ENCODE measurements at places on chromosomes 13 and 19.

GRCh38 chr13:21078501-21078900 lies 17.1 kb upstream of the LATS2 start:
- DNase-seq = no peak

GRCh38 chr19:31268751-31269383 lies 80.4 kb downstream of the TSHZ3 start:
- DNase-seq = no peak

DNA sequence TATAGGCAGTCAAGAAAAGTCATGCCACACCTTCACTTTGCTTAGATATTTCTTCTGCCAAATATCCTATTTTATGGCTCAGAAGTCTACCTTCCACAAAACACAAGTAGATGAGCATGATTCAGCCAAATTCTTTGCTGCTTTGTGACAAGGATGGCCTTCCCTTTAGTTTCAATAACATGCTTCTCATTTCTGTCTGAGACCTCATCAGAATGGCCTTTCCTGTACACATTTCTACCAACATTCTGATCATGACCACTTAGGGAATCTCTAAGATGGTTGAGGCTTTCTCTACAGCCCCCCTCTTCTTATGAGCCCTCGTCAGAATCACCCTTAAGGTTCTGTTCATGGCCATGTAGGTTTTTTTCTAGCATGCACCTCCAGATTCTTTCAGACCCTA lies 96.2 kb downstream of the COL4A2 start:
- no peak for DNase-seq

DNA sequence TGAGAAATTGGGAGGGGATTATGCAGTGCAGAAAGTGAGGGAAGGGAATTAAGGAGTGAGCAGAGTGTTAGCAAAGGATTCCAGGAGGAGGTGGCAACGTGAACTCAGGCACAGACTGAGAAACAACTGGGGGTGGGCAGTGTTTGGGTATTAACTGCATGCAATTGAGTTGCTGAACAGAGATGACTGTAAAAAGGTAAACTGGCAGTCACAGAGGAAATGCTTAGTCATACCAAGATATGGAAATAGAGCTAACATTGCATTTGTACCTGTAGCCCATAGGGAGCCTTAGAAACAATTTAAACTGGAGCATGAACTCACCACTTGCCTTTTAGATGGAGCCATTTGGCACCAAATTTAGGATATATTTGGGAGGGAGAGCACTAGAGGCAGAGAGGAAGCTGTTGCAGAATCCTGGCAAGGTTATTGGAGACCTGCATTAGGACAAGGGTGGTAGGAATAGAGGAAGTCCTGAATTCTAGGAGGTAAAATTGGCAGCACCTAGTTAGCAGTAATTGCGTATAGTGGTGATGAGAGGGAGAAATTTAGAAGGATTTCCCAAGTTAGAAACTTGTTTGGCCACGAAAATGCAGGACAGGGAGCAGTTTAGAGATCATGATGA lies 100.6 kb upstream of the FRY start:
- DNase-seq = no peak

DNA sequence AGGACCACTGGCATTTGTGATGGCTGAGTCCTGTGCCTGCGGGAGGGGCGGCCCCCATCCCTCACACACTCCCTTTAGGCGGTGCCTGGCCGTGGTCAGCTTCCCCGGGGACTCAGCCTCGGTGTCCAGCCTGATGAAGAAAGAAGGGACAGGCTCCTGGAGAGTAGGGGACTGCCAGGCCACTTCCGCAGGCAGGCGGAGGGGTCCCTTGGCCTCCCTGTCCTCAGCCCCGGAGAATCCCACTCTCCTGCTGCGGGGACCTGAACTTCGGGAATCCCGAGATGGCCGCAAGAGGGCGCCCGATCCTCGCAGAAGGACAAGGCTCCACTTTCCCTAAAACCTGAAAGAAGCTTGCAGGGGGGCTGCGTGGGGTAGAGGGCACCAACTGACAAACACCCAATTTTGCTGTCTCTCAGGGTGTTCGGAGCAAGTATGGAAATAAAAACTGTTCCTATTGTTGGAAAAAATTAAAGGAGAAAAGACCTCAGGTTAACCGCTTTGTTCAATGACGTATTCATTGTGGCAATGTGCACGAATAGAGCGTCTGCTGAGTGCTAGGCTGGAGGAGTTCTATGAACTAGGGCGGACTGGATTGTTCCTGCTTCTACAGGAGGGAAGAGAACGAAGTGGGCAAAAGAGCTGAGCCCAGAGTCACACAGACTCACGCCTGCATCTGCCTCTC lies 297.3 kb downstream of the ZNF536 start:
- DNase-seq = peak; percentile 16

- no peak for DNase-seq
These were observed 42.2 kb upstream of the FLT1 start for GRCh38 chr13:28537171-28537570.

GRCh38 chr19:5703819-5704818 lies 14.0 kb downstream of the RPL36 start:
- no peak for DNase-seq

All from activated CD4-positive, alpha-beta T cell treated with anti-CD3 and anti-CD28 coated beads, Interleukin-2, amount 50 U/mL, for 24 hours (primary cell).